ENCODE measurements at places on chromosomes 5 and 9.

DNA sequence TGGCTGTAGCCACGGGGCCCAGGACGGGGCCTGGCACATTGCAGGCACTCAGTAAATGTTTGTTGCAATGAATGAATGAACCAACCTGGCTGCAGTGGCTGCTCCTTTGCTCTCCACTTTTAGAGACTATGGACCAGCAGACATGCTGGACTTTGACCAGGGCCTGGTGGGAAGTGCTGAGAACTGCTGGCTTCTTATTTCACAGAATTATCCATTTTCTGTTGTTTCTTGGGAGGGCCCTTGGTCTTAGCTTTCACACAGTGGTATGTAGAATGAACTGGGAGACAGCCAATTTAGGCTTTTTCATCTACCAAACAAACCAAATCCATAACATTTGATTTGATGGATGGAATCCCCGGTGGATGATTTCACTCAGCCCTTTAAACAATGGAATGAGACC, 78.0 kb upstream of the LHFPL2 start:
- no peak for DNase-seq

GRCh38 chr5:54655761-54656160, 138.2 kb downstream of the SNX18 start:
- no peak for DNase-seq

GRCh38 chr9:124108216-124108615, 96.6 kb downstream of the LHX2 start:
- no peak for DNase-seq

- DNase-seq, result no peak
Measured at GRCh38 chr9:130465383-130466096, 20.8 kb downstream of the ASS1 start.

DNA sequence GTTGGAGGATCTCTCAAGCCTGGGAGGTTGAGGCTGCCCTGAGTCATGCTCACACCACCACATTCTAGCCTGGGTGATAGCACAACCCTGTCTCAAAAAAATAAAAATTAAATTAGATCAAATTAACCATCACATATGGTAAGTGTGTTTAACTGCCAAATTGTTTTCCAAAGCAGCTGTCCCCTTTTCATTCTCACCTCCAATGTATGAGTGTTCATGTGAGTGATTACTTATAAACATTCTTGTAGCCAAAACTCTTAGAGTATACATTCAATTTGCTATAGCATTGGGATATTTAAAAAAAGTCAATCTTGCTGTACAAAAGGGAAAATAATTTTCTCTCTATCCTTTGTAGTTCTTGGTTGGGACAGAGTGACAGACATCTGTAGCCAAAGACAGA, 53.4 kb upstream of the SNAPC3 start:
- no peak for DNase-seq

GRCh38 chr9:129822898-129823541, 916 bp downstream of the TOR1A start:
- DNase-seq, result no peak
